ENCODE measurements at places on chromosomes 7 and 10.
A peak's percentile ranks its signal among the peaks of the same experiment; 100 is the strongest.

DNA sequence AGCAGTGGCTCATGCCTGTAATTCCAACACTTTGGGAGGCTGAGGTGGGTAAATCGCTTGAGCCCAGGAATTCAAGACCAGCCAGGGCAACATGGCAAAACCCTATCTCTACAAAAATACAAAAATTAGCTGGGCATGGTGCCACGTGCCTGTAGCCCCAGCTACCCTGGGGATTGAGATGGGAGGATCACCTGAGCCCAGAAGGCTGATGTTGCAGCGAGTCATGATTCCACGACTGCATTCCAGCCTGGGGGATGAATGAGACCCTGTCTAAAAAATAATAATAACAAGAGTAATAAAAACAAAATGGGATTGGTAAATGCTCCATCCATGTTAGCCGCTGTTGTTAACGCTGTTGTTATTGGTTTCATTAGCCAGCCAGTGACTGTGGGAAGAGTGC is 1.3 kb upstream of the HKDC1 start:
- DNase-seq, result no peak

- no peak for DNase-seq
These were observed 111.3 kb upstream of the TNS3 start for GRCh38 chr7:47693216-47693615.

DNA sequence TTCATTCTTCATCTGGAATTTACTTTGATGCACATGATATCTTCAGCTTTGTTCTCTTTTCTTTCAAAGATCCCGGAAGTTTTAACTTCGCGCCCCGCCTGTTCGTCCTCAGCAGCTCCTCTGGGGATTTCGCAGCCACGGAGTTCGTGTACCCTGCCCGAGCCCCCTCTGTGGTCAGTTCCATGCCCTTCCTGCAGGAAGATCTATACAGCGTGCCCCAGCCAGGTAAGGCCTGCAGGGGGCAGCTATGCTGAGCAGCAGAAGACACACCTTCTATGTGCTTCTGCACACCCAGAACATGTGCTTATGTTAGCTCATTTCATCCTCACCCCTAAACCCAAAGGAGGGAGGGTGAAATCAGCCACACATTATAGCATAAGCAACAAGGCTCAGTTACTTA is 79.7 kb upstream of the LYZL2 start:
- no peak for DNase-seq

- no peak for DNase-seq
These were observed 126.6 kb downstream of the CUX1 start for GRCh38 chr7:101943889-101944600.

DNA sequence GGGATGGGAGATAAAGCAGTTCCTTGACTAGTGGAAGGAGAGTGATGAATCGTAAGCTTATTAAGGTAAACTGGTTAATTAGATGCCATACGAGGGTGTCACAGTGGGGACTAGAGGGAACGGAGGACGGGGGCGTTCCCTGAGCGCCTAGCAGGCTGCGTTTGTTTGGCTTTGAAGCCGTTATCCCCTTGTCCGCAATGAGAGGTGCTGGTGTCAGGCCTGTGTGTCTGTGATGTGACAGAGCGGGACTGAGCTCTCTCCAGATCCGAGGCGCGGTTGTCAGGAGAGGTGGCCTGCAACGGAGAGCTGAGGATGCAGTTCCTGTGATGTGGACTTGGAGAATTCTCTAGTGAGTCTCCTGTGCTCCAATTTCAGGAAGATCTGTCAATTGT is 60.0 kb upstream of the PRPS1L1 start:
- peak; percentile 69 for DNase-seq

DNA sequence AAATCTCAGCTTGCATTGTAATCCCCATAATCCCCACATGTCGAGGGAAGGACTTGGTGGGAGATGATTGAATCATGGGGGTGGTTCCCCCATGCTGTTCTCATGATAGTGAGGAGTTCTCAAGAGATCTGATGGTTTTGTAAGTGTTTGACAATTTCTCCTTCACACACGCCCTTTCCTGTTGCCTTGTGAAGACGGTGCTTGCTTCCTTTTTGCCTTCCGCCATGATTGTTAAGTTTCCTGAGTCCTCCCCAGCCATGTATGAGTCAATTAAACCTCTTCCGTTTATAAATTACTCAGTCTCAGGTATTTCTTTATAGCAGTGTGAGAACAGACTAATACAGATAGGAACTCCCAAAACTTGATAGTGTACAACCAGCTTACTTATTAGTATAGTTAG is 98.6 kb downstream of the CREM start:
- DNase-seq, result no peak

GRCh38 chr10:693506-693905 is 4.0 kb upstream of the DIP2C start:
- DNase-seq, result no peak

- DNase-seq, result peak; percentile 33
These were observed 624 bp upstream of the CEP55 start for GRCh38 chr10:93495654-93496321.

- peak; percentile 20 for DNase-seq
These were observed 697.6 kb upstream of the GALNT17 start for GRCh38 chr7:70434376-70434775.

- DNase-seq, result no peak
These were observed 15.2 kb downstream of the SLC13A4 start for GRCh38 chr7:135712796-135713195.

DNA sequence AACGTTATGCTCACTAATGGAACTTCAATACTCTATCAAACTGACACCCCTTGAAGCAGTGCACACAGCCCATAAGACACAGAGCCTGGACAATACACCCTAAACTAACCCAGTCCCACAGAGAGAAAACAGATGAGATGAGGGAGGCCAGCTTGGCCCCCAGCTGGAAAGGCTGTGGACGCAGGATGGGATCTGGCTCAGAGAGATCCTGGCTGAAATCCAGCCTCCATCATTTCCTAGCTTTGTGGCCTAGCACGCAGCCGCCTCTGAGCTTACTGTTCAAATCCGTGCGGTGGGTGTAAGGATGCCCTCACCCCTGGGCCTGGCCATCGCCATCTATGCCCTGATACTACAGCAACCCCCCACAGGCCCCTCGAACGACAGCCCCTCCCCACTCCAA is 32.7 kb downstream of the SNX8 start:
- no peak for DNase-seq
